Mucosa of gallbladder (tissue), 1 donor: ENCODE measurements at places on chromosomes 5 and 9.

DNA sequence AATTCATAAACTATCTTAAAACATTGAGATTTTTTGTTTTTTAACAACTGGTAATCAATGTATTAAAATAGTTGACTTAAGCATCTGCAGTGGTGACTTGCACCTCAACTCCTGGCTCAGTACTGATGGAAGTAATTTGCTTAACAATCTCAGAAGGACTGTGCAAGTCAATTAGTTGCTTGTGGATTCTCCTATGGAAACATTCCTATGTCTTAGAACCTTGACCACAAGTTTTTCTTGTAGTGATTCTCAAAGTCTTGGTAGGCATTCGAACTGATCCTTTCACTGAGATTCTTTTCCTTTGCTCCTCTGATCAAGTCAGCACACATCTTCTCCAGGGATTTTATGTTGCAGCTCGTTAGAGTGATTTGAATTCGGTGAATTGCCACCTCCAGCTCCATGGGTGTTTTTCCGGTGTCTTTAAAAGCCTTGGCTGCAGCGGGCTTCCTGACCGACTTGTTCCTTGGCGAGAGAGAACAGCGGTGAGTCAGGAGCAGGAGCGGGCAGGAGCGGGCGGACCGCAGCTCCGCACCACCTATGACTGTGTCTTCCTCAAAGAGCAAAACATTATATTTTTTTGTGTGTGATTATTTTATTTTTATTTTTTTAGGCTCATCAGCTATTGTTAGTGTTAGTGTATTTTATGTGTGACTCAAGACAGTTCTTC, 21.1 kb downstream of the HMGXB3 start:
- no peak for DNase-seq

- no peak for DNase-seq
These were observed 7.4 kb downstream of the COX7C start for GRCh38 chr5:86625148-86625547.

DNA sequence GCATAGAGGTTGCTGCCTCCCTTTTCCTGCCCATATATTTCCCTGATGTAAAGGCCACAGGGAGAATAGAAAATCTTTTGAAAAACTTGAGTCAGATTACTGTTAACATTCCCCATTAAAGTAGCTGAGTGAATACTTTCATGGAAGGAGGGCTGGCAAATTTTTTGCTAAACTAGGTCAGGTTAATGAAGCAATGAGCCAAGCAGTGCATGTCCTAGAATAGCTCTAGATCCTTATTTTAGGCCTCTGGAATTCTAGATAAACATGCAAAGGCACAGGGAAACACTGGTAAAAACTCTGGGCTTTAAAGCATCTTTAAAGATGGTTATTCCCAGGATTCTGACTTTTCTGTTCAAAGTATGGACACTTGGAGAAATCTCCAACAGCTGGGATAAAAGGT, 27.9 kb downstream of the TTC1 start:
- DNase-seq, result no peak

- DNase-seq, result peak; percentile 81
These were observed 13.0 kb downstream of the NEK6 start for GRCh38 chr9:124270504-124271335.

DNA sequence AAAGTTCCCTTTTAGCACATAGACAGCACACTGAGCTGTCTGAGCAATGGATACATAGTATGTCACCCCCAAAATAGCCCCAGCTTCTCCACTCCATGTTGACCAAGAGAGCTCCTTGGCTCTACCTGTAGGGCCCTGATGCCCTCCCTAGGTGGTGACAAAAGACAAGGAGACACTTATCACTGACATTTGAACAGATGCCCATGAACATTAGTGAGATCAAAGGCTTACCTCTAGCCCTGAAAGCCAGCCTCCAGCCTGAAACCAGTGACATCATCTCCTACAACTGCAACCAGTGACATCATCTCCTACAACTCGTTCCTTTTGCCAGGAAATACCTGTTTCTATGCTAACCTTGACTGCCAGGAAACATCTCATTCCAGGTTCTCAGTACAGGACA, 122.7 kb downstream of the FSTL4 start:
- no peak for DNase-seq

- peak; percentile 18 for DNase-seq
These were observed 59.5 kb upstream of the PCA3 start for GRCh38 chr9:76704593-76705204.

GRCh38 chr5:98927242-98927988, 1.4 kb downstream of the CHD1 start:
- peak; percentile 62 for DNase-seq

DNA sequence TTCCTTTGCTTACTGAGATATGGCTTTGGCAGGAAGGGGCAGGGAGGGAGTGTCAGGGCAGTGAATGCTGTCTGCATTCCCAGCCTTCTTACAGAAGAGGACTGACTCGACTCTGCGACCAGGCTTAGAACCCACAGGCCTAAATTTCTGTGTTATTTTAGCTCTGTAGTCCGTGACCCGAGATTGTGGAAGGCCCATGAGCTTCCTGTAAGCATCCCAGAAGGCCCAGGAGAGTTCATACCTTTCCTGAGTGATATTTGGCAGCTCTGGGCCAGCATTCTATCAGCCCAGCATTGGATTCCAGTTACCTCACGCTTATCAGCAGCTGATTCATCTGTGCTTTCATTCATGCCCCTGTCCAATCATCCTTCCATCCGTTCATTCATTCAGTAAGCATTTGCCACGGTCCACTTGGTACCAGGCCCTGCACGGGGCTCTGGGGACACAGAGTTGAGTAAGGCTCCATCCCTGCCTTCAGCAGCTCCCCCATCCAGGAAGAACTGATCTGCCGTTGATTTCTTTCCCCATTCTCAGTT, 28.2 kb upstream of the RPL26L1 start:
- DNase-seq, result no peak

DNA sequence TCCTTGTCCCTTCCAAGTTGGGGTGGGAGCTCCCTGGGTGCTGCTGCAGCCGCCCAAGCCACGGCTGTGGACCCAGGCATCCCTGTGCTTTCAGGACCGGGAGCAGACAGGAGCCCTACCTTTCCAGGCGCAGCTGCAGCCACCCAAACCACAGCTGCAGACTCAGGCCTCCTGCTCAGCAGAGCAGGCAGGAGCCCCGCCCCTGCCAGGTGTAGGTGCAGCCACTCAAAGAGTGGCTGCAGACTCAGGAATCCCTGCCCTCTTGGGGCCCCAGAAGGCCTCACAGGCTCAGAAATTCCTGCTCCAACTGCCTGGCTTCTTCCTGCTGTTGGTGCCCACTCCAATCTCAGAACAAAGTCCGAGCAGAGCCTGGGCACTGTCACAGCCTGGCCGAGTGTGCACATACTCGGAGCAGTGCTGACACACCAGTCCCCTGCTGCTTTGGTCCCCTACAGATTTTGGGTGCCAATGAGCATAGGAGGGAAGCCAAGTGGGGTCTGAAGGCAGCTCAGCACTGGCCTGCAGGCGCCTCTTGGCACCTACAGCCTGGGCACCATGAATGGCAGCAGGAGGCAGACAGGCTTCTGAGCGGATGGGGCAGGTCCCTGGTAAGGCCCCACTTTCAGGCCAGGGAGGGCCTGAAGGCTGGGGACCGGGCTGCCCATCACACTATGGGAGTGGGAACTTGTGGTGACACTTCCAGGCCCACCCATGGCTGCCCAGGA, 6.0 kb upstream of the TESK1 start:
- peak; percentile 37 for DNase-seq

DNA sequence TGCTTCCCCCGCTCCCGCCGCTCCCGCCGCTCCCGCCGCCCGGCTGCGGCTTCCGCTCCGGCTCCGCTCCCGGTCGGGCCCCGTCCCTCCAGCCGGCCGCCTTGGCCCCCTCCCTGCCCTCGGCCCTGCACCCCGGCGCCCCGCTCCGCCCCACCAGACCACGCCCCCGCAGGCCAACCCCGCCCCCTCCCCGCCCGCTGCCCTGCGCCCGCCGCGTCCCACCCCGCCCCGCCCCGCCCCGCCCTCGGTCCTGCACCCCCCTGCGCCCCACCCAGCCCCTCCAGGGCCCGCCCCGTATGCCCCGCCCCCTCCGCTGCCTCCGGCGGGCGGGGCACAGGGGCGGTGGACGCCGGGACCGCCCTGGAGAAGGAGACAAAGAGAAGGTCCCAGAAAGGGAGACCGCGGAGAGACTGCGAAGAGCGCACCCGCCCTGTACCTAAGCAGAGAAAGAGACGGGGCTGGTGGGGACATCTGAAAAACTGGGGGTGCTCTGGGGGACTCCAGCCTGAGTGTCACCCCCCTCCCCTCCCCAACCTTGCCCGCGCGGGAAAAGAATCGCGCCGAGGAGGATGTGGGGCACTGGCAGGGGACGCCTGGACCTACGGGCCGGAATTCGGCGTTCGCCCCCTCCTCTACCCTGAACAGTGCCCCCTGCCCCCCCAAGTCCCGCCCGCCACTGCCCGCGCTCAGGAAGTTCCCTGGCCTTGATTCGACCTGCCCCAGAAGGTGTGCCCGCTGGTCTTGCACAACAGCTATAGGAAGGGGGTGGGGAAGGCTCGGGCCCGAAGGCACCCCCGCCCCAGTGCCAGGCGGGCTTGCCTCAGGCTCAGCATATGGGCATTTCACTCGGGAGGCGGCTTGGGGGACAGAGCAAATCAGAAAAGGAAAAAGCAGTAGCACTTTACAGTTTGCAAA, 42.8 kb upstream of the STXBP1 start:
- DNase-seq, result peak; percentile 76

GRCh38 chr9:136527131-136527530, 18.7 kb downstream of the NOTCH1 start:
- DNase-seq, result no peak

GRCh38 chr5:35741126-35741716, 115.5 kb upstream of the IL7R start:
- no peak for DNase-seq

DNA sequence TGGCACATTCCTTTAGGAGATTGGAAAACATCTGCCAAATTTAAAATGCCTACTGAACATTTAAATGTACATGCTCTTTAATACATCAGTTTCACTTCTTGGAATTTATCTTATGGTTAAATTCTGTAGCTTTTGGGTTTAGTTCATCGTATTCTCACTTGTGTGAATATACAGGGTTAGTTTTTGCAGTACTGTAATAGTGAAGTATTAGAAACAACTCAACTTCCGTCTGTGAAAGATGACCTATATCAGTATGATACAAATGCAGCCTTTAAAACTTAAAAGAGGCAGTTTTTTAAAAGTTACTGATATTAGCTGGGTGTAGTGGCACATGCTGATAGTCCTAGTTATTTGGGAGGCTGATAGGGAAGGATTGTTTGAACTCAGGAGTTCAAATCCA, 57.2 kb downstream of the CDC42SE2 start:
- DNase-seq, result no peak

DNA sequence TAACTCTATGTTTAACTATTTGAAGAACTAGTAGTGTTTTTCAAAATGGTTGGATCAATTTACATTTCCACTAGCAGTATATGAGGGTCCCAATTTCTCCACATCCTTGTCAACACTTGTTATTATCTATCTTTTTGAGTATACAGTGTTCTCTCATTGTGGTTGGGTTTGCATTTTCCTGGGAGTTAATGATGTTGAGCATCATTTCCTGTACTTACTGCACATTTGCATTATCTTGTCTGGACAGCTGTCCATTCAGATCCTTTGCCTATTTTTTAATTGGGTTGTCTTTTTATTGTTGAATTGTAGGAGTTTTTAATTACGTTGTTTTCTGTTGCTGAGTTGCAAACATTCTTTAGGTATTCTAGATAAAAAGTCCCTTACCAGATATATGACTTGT, 103.4 kb upstream of the LRRTM2 start:
- no peak for DNase-seq

- no peak for DNase-seq
These were observed 625 bp upstream of the UBLCP1 start for GRCh38 chr5:159262472-159262858.

GRCh38 chr9:69743930-69744329, 15.9 kb downstream of the PTAR1 start:
- DNase-seq, result no peak

- no peak for DNase-seq
These were observed 75.6 kb downstream of the PSMB7 start for GRCh38 chr9:124339603-124340146.

GRCh38 chr5:138502121-138502520, 36.8 kb downstream of the EGR1 start:
- DNase-seq, result no peak

GRCh38 chr5:57582578-57583070, 100.0 kb upstream of the ACTBL2 start:
- DNase-seq, result no peak

GRCh38 chr5:126481243-126481642, 58.0 kb downstream of the GRAMD2B start:
- DNase-seq, result no peak

GRCh38 chr9:107281184-107281583, 1.9 kb upstream of the RAD23B start:
- DNase-seq, result no peak

DNA sequence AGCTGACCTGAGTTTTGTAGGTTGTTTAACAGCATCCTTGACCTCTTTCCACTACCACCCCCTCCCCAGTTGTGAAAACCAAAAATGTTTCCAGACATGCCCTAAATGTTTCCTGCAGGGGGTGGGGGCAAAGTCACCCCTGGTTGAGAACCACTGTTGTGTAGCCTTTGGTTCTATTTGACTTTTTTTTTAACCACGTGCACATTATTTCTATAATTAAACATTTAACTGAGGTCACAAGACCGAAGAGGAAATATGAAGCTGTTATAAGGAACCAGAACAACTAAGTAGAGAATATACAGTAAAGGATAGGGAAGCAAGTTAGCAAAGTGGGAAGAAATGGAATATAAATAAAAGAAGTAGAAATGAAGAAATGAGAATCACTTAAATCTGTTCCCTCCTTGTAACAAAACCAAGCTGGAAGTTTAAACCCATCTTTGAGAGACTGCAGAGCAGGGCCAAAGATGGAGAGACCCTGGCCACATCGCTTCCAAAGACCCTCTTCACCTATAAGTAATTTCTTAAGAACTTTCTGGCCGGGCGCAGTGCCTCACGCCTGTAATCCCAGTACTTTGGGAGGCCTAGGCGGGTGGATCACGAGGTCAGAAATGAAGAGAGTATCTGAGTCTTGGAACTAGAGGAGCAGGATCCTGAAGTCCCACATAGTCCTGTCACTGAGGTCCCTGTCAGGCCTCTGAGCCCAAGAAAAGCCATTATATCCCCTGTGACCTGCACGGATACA, 14.4 kb downstream of the SIT1 start:
- DNase-seq, result no peak

- DNase-seq, result no peak
These were observed 22.6 kb upstream of the NOTCH1 start for GRCh38 chr9:136568288-136569081.

DNA sequence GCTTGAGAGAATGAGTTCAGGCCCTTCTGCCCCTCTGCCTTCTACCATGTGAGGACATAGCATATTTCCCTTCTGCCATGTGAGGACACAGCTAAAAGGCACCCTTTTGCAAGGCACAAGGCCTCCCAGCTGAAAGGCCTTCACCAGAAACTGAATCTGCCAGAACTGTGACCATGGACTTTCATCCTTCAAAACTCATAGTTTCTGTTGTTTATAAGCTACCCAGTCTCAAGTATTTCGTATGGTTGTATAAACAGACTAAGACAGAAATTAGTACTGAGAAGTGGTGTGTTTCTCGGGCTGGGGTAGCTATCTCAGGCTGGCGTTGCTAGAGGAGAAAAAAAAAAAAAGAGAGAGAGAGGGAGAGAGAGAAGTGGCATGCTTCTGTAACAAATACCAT, 368.6 kb downstream of the DMRTA1 start:
- no peak for DNase-seq

- no peak for DNase-seq
These were observed 36.0 kb upstream of the SVEP1 start for GRCh38 chr9:110615498-110615897.
